Forelimb muscle (tissue), 1 donor: ENCODE measurements at places on chromosomes 3 and 15. TPM values are rescaled to one million over a fixed set of nuclear protein-coding genes. Genes with fewer than 3 reads are reported as not detected.

DNA sequence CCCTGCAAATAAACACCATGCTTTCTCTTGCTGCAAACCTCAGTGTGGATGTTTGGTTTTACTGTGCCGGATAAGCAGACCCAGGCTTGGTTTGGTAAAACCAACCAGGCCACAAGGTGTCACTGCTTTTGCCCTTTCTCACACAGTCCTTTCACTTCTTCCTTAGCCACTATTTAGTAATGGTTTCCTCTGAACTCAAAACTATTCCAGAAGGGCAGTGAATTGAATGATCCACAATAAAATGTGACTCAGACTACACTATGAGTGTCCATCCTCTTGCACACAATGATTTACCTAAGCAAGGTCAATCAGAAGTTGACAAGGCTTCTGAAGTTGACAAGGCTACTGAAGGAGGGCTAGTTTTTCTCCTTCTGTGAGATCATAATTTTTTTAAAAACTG is 552.4 kb upstream of the CCDC54 start:
- no peak for DNase-seq

- DNase-seq = no peak
These were observed 46.2 kb upstream of the PRTG start for GRCh38 chr15:55789066-55789660.

The ATP2B2 gene
- polyA plus RNA-seq = 6.6 TPM

- DNase-seq = no peak
These were observed 52.5 kb downstream of the IFT80 start for GRCh38 chr3:160346511-160346910.

GRCh38 chr3:68985146-68985790 is 28.2 kb downstream of the EOGT start:
- no peak for DNase-seq

DNA sequence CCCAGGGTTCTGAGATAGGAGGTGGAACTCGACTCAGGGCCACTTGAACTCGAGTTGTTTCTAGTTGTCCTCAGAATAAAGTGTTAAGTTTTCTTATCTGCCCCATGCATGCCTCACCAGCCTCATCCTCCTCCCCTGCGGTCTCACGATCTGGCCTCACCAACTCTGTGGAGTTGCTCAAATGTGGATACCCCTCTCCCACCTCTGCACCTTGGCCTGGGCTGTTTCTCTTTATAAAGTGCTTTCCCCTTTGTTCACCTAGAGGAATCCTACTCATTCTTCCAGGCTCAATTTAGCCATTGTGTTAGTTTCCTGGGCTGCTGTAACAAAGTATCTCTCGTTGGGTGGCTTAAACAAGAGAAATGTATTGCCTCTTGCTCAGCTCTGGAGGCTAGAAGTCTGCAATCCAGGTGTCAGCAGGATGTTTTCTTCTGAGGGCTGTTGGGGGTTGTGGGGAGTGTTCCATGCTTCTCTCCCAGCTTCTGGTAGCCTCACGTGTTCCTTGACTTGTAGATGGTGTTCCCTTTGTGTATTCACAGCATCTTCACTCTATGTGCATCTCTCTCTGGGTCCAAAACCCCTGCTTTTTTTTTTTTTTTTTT is 100.7 kb downstream of the MEX3B start:
- DNase-seq = no peak

The RAB6B gene
- polyA plus RNA-seq = 10.7 TPM
